ENCODE measurements at places on chromosomes 1 and 21. TPM values are rescaled to one million over a fixed set of nuclear protein-coding genes. Genes with fewer than 3 reads are reported as not detected.

The TCHHL1 gene
- not detected for total RNA-seq

The C1QB gene
- total RNA-seq, result not detected

The OR2T34 gene
- total RNA-seq, result not detected

GRCh38 chr1:174197547-174197946 is 38.2 kb downstream of the RABGAP1L start:
- DNase-seq, result no peak

DNA sequence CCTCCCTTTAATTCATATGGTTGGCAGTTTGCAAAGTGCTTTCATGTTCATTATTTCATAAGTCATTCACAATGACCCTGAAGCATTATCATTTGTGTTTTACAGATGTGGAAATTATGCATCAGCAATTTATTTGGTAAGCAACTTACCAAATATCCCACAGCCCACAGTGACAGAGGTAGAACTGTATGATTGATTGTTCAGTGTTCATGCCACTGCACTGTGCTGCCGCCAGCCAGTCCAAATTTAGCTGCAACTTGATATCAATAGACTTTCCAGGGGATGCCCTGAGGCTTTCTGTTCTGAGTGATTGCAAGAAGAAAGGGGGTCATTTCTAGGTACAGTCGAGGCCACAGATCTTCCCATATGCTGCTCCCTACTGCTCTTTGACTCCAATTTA is 380.3 kb downstream of the PLPP3 start:
- DNase-seq, result no peak

DNA sequence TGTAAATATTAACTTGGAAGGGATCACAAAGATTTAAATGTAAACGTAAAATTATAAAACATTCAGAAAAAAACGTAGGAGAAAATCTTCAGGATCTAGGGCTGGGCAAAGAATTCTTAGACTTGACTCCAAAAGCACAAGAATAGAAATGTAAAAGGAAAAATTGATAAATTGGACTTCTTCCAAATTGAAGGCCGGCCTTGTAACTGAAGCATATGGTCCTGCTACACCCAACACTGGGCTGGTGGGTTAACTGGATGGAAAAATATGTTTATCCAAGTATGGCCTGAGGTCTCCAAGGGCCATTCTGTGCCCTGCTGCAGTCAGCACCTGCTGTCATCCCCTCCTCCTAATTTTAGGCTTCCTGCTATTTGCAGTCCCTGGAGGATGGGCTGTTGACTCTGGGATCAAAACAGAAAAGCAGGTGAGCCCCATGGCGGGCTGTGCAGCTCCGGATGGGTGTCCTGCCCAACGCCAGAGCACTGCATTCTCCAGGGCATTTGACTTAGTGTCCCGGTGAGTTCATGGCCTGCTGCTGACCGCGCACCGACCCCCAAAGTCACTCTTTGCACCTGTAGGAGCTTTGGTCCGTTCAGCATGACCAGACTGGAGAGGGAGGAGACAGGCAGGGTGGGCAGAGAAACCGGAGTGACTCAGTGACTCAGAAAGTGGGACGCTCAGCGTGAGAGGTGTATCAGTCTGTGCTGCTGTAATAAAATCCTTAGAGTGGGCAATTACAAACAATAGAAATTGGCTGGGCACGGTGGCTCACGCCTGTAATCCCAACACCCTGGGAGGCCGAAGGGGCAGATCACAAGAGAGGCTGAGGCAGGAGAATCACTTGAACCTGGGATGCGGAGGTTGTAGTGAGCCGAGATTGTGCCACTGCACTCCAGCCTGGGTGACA is 6.1 kb upstream of the AIRE start:
- DNase-seq, result no peak

DNA sequence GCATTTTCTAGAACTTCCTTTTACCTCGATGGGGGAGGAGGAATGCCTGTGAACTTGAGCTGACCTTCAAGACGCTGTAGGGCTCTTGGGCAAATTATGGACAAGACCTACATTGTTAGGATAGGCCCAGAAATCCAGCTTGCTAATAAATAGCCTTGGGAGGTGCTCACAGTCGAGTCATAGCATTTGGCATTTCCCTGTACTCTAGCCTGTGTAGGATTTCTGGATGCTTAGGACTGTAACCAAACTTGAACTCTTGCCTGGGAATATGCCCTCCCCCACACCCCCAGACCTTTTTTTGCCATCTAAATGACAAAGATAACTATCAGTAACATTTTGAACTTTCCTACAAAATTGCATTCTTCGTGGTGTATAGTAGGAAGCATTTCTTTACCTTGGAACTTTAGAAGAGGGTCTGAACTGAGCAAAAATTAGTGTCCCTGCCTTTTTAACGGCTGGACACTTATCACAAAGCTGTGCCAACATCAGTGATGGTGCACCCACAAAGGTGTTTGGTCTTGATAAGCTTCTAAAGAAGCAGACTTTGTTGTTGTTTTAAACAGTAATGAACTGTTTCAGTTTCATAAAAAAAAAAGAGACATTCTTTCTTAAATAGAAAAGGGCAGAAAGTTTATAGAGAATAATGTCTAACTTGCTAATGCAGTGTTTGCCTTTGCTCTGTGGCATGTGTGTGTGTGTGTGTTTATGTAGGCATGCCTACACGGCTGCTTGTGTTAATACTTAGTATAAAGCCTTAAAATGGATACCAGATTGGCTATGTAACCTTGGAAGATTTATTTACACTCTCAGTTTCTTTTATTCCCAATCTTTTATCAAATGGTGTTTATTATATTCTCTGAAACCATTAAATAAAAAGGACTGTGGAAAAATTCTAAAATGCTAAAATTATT is 88.2 kb downstream of the NFIA start:
- DNase-seq, result peak; percentile 70

The KIRREL1 gene
- 96.9 TPM for total RNA-seq

GRCh38 chr21:36288651-36289243 is 31.2 kb upstream of the MORC3 start:
- DNase-seq, result no peak

DNA sequence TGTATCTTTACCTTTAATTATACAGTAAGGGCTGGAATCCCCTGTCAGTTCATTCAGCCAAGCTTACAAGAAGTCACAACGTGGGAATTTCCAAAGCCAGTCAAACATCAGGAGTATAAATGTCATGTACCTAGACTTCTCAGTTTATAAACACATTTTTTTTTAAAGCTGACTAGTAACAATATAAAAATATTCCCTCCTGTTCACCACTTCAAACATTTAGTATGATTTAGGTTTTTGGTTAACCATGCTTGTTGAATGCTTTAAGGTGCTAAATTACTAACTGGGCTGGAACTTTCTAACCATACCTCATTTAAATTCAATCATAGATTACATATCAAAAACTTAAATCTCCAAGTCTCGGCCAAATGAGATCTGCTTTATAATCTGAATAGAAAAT is 44.0 kb downstream of the JAK1 start:
- no peak for DNase-seq

DNA sequence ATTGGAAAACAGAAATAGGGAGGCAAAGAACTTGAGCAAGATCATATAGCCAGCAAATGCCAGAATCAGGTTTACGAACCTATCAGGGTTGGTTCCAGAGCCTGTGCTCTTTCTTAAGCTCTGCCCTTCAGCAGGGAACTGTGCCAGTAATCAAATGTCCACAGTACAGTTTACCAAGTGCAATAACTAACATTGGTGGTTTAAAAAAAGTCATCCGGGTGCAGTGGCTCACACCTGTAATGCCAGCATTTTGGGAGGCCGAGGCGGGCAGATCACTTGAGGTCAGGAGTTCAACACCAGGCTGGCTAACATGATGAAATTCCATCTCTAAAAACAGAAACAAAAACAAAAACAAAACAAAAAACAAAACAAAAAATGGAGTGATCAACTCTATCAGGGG is 182.7 kb downstream of the LMX1A start:
- no peak for DNase-seq

DNA sequence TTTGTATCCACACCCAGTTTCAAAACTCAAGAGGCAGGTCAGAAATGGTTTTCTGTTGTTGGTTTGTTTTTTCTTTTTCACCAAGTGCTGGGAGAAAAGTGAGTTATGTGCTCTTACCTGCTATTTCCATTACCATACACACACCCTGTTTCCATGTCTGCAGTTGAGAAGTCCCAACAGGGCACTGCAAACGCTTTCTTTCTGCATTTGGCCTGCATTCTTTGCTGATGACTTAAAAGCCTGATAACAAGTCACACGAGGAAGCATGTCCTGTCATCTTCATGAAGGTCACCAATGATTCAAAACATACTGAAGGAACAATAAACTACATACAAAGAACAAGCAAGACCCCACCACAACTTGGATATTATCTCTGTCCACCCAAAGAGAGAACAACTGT is 24.8 kb upstream of the KCNE1 start:
- DNase-seq, result peak; percentile 47

GRCh38 chr1:207848234-207848633 is 62.7 kb downstream of the CD34 start:
- DNase-seq, result peak; percentile 57

GRCh38 chr1:5402618-5403017 is 589.6 kb downstream of the NPHP4 start:
- DNase-seq, result no peak

- DNase-seq, result no peak
Observed at GRCh38 chr1:205665201-205666045, 14.9 kb downstream of the SLC45A3 start.

- no peak for DNase-seq
Observed at GRCh38 chr21:32914424-32915039, 111.2 kb upstream of the OLIG2 start.

DNA sequence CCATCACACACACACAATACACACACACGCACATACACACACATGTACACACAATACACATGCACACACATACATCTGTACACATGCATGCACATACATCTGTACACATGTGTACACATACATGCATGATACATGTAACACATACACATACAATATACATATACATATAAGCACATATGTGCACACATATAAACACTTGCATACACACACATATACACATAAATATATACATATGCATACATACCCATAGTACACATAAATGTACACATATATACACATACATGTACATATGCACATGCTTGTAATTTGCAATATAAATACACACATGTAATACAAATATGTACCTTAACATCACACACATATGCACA is 282.6 kb upstream of the VAMP3 start:
- no peak for DNase-seq

The TNFRSF14 gene
- total RNA-seq, result 12.0 TPM

DNA sequence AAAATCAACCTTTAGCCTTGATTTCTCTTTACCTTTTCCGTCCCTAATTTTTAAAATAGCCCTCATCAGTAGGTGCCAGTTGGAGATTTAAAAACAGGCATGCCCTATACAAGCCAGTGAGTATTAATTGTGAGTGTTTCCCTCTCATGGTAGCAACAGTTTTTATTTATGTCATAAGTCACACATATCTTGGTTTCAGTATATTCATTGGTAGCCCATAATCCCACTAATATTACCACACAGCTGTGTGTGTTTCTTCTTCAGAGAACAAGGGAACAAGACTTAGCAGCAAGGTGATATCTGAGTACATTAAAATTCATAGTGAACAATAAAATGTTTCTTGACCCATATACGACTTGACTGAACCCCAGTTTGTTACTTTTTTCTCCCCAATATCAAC is 68.6 kb upstream of the HSPA13 start:
- no peak for DNase-seq

GRCh38 chr1:26237230-26237966 is 3.4 kb downstream of the CEP85 start:
- DNase-seq, result peak; percentile 50

The CFAP74 gene
- total RNA-seq, result not detected

The C1QC gene
- total RNA-seq, result not detected

DNA sequence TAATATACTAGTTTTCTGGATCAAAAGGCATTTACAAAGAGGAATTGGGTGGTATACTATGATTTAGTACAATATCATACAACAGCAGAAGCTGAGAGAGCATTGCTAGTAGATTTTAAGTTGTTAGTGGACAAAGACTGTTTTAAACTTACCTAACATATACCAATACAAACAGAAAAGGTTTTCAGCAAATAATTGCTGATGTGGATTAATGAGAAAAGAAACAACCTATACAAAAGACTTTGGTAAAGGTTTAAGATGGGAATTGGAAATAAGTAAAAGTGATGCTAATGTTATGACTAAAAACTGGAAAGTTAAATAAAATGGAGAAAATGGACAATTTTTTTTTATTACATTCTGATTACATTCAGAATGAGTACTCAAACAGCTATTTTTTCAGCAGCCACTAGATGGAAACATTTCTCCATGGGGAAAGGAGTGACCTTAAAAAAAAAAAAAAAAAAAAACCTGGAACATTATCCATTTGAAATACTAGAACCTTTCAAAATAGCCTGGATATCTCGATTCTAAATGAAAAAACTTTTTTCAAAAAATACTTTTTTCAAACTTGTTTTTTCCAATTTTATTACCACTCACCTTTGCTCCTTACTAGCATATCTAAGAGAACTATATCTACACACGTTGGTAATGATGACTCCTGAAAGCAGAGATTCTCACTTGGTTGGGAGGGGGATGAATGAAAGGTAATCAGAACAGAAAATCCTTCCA is 55.4 kb downstream of the EPRS1 start:
- DNase-seq, result peak; percentile 65

DNA sequence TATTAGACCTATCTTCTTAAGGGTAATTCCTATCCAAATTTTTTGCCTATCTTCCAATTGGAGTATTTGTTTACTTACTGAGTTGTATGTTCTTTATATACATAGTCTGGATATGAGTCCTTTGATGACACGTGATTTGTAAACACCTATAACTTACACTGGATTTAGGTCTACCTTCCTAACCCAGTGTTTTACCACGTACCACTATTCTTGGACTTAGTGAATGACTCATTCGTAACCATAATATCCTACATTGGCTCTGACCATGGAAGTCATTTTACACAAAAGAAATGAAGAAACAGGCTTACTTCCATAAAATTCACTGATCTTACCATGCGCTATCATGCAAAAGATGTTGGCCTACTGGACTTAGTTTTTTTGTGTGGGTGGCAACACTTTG is 23.9 kb upstream of the ZZZ3 start:
- DNase-seq, result no peak

The RGSL1 gene
- total RNA-seq, result not detected

GRCh38 chr1:29148656-29149491 is 25.2 kb upstream of the TMEM200B start:
- DNase-seq, result no peak

The TACSTD2 gene
- 0.36 TPM for total RNA-seq

GRCh38 chr1:203511513-203511912 is 17.6 kb downstream of the OPTC start:
- DNase-seq, result no peak

- DNase-seq, result no peak
Observed at GRCh38 chr1:7585216-7585907, 185.7 kb upstream of the VAMP3 start.

The TMEM82 gene
- total RNA-seq, result not detected

Measured in fibroblast of the aortic adventitia (primary cell).